ENCODE measurements at places on chromosomes 5 and 9.

DNA sequence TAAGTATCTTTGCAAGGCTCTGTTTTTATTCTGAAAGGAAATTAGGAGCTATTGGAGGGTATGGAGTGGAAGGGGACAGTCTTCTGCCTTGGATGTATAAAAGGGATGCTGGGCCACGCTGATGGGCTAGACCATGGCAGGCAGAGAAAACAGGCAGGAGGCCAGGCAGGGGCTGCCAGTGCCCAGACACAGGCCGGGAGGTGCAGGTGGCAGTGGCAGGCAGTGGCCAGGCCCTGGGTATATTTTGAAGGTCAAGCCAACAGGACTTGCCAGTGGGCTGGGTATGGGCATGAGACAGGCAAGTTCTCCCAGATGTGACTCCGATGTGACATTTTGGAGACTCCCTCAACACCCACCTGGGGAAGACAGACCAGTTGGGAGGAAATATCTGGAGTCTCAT is 131.9 kb downstream of the KCNIP1 start:
- DNase-seq, result no peak

DNA sequence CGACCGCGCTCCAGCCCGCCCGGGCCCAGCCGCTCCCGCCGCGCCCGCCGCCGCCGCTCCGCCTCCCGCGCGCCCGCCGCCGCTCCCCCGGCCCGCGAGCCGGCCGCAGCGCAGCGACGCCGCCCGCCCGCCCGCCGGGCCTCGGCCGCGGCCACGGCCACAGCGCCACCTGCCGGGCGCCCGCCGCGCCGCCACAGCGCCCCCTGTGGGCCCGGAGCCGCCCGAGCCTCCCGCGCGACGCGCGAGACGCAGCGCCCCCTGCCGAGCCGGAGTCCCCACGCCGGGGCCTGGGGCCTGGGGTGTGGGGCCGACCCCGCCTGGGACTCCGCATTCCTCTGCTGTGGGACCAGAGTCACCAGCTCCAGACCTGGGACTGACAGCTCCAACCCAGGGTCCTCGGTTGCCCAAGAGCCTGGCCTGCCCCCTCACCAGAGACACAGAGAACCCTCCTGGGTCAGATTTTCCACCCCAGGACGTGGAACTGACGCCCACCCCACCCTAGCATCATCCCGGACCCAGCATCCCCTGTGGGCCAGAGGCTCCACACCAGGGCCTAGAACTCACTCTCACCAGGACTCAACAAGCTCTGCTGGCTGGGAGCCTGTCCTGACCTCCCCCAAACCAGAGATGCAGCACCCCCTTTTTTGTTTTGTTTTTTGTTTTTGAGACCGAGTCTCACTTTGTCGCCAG is at the start of gene RAPGEF1:
Gene RAPGEF1 (minus strand): TSS at position 118 of the 690 bp plus-strand sequence. CDS start 246 bp downstream, outside the sequence.
- peak; percentile 77 for DNase-seq

DNA sequence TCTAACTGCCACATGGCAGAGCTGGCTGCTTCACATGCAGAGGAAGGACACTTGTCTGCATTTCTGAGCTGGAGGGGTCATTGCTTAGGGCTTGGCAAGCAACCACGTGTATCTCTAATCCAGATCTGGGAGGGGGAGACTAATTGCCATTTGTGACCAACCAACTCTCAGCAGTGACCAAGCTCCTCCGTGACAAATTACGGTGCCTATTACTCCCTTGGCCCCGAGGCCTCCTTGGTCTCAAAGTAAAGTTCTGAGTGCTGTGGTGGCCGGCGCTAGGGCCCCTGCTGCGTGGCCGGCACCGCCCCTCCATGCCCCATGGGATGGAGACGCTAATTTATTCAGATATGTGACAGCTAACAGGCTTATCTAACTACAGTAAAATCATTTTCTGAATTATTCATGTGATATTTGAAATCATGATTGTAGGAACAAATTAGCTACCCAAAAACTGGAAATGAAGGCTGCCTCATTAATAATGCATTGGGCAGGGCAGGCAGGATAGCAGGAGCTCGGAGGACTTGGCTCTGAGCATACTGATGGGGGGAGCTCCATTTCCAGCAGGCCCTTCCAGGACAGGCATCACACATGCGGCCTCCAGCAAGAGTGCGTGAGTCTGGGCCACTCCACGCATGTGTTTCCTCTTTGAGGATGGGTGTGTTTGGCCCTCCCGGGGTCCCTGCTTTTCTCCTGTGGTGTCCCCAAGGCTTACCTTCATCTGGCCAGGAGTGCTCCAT is 67.7 kb downstream of the C5orf15 start:
- no peak for DNase-seq

DNA sequence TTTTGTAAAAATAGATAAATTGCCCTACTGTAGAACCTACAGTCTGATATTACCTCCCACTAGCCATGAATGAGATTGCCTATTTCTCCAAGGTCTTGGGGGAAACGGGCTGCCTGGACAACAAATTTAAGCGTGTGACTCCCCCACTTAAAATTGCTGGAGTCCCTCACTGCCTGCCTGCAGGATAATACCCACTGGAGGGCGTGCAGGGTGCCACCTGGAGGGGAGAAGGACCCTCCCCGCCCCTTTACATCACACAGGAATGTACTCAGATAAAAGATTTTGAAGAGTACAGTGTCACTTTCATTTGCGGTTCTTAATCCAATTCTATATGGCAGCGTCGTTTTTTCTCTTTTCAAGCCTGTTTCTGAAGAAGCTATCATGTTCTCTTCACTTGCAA is 6.2 kb upstream of the TRIM7 start:
- DNase-seq, result no peak

DNA sequence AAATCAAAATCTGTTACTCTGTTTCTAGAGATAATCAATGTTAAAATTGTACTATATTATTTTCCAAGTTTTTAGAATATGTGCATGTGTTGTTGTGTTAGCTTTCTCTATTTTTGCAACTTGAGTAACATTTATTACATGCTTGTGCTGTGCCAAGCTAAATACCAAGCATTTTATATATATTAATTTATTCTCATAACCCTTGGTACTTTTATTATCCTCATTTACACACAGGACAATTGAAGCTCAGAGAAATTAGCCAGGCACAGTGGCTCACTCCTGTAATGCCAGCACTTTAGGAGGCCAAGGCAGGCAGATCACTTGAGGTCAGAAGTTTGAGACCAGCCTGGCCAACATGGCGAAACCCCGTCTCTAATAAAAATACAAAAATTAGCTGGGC is 254.0 kb upstream of the DMRT1 start:
- DNase-seq, result no peak

GRCh38 chr9:136010615-136011361 is 49.6 kb upstream of the UBAC1 start:
- no peak for DNase-seq
